Stimulated activated CD4-positive, alpha-beta T cell treated with anti-CD3 and anti-CD28 coated beads, Interleukin-1b, Interleukin-23, amount 100 ng/mL, for 1 hour (primary cell): ENCODE measurements at places on chromosomes 6 and 20.

DNA sequence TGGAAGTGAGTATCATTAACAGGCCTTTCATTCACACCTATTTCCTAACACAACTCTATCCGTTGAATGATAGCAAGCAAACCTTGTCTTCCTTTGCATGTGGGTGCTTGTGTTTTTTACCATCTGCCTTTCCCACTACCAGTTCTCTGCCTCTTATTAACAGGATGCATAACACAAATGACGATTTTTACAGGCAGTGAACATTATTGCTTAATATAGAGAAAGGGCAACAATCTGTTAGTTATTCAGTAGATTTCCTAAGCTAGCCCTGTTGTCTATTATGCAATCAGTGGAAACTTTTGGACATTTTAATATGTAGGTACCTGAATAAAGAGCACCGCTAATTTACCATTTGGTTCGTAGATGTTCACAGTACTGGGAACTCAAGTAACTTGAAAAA is 348.8 kb upstream of the PLCB4 start:
- DNase-seq = no peak

DNA sequence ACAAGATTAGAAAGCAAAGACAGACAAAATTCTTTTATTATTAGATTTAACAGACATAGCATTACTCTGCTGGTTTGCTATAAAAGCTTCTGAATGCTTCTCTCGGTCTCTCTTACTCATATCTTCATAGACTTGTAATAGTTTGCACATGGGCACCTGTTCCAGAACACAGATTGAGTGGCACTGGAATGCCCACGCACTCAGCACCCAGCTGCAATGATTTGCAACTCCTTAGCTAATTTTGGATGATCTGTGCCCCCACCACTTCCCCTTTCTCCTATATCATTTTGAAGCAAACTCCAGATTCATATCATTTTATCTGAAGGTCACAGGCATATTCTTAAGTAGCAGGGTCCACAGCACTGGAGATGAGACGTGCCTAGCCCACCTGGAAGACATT is 148.8 kb downstream of the CFAP61 start:
- DNase-seq = no peak

DNA sequence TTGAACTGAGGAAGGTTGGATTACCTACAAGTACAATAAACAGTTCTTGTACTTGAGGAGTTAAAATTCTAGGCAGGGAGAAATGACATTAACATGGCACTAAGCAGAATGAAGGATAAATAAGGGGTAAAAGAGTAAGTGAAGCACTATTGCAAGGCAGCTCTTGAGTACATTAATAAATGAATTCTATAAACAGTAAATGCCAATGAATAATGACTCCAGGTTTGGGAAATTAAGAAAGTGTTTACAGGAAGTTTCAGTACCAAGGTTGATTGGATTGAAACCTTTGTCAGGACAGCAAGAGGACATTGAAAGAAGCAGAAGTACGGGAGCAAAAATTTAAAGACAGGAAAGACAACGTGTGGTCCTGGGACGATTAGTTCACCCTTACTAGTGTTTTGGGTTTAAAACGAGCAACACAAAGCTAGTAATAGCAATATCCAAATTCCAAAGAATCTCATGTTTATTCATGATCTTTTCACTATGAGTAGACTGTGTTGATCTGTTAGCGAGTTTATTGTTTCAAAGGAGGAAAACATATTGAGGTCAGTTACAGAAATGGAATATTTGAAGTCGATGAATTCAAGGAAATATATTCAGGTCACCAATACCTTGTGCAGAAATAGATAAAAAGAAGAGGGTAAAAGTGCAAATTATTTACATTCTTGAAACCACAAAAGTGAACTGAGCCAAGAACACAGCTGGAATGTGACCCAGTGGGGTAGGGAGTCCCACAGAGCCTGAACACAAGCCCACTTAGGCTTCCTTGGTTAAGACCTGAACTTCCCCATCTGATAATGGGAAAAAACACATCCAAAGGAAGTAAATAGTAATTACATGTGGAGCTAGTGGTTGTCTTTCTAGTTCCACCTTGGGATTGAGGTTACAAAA is 80.8 kb downstream of the MKKS start:
- DNase-seq = no peak

GRCh38 chr6:167576050-167576741 is 250.5 kb upstream of the AFDN start:
- DNase-seq = no peak

DNA sequence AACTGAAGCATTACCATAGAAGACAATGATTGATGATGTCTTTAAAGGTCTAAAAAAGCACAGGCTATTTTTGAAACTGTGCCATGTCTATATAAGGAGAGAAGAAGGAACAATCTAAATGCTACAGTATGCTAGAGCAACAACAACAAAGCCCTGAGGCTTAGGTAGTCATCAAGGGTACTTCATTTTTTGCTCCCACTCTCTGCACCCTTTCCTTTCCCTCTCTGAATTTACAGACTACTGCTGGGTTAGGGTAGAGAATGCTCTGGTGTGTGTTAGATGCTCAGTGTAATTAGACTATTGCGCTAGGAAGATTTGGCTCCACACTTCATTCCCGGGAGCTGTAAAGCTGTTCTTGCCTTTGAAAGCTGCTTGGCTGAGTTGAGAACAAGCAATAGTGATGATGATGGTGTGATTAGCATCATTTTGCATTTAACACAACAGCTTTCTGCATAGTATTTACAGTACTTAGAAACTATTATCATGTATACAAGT is 1262.5 kb upstream of the CITED2 start:
- DNase-seq = no peak

DNA sequence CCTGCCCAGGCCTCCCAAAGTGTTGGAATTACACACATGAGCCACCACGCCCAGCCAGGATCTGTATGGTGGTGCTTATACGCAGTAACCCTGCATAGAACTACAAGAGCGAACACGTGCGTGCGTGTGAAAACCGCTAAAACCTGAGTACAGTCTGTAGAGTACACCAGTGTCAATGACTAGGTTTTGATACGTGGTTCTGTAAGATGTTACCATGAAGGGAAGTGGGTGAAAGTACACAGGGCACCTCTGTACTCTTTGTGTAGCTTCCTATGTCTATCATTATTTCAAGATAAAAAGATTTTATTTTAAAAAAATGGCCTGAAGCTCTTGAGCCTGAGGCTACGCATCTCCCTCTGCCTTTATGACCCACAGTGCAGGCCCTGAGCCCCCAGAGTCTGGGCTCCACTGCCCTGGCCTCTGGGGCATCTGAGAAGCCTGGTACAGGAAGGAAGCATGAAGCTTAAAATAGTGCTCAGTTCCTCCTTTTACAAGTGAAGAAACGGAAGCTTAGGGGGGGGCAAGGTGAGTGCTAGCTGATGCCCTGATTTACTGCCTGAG is 21.6 kb downstream of the LY86 start:
- DNase-seq = no peak

DNA sequence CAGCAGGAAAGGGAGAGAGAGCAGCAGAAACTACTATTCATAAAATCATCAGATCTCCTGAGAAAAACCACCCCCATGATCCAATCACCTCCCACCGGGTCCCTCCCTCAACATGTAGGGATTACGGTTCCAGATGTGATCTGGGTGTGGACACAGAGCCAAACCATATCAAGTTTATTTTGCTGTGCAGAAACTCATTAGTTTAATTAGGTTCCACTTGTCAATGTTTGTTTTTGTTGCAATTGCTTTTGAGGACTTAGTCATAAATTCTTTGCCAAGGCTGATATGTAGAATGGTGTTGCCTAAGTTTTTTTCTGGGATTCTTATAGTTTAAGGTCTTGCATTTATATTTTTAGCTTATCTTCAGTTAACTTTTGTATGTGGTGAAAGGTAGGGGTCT is 422.0 kb upstream of the HS3ST5 start:
- DNase-seq = no peak

DNA sequence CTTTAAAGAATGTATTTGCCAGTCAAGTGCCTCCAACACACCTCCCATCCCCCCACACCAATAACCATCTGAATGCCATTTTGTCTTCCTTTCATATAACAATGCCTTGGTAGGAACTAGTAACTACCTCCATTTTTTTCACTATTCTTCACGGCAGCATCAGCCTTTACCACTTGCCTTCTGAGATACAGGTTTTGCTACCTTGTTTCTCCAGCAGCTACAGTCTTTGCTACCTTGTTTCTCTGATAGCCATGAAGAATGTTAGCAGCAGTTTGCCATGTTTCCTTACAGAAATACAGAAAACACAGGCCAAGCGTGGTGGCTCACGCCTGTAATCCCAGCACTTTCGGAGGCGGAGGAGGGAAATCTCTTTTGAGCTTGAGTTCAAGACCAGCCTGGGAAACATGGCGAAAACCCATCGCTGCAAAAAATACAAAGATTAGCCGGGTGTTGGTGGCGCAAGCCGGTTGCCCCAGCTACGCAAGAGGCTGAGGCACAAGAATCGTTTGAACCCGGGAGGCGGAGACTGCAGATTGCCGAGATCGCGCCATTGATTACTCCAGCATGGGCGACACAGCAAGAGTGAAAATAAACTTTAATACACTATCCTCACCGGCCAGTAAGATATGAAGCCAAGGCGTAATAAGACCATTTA is 100.9 kb downstream of the HFE start:
- no peak for DNase-seq

DNA sequence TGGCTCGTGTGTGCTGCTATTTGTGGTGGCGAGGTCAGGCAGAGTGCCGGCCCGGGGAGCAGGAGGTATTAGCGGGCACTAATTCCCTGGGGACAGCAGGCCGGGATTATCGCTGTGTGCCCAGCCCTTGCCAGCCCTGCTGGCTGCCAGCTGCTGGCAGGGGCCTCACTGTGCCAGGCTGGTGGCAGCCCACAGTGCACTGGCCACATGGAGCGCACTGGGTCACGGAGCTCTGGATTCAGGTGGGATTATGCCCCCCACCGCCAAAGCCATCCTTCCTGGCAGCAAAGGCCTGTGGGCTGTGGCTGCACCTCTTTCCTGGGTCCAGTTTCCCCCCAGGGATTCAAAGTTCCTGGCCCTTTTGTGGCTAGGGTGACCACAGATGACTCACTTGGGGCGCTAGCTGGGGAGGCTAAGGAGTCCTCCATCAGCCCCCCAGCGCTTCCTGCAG is 59.7 kb downstream of the YTHDF1 start:
- no peak for DNase-seq

DNA sequence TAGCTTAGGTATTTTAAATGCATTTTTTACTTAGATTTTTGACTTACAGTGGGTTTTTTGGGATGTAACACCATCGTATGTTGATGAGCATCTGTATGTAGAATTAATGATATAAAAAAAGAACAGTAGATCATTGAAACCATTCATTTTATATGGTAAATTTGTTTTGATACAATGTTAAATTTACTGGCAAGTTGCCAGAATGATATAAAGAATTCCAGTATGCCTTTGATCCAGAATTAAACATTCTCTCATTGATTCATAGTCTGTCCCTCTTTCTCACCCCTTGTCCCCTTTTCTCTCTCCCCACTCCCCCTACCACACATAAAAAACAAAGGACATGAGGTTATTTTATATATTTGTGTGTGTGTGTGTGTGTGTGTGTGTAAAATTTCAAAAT is 45.3 kb downstream of the VTA1 start:
- no peak for DNase-seq

DNA sequence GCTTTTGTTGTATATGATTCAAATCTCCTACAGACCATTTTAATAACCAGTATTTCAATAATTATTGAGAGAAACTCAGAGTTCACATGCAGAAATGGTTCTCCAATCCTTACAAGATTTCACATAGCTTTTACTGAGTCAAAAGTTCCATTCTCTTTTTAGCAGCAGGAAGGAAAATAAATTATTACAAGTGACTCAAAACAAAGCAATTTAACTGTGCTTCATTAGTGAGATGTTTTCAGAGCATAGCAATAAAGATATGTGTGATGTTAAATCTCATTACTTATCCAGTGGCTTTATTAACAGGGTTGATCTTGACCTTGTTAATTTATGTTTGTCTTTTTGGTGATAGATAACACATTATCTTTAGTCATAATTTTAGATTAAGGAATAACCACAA is 22.0 kb downstream of the KIF13A start:
- DNase-seq = no peak

DNA sequence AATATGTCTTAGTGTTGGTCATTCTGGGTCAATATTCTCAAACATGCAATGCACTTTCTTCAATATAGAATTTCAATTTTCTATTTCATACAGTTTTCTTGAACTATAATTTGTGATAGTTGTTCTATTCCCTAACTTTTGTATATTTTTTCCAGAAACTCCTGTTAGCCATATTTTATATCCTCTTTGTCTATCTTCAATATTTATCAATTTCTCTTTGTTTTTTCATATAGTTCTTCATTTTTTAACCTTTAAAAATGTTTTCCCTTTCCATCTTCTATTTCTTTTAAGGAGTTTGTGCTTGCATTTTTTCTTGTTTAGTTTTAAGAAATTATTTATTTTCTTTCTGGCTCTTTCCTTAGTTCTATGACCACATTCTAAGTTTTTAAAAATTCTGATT is 42.0 kb upstream of the MBOAT1 start:
- no peak for DNase-seq

- no peak for DNase-seq
Measured at GRCh38 chr6:106510090-106510970, 119.0 kb downstream of the RTN4IP1 start.
